ENCODE measurements at places on chromosomes 1 and 21.

GRCh38 chr1:234956821-234957329 is 171.8 kb downstream of the TOMM20 start:
- no peak for DNase-seq

- DNase-seq = no peak
These were observed 102.6 kb downstream of the ZNF644 start for GRCh38 chr1:90919190-90919719.

DNA sequence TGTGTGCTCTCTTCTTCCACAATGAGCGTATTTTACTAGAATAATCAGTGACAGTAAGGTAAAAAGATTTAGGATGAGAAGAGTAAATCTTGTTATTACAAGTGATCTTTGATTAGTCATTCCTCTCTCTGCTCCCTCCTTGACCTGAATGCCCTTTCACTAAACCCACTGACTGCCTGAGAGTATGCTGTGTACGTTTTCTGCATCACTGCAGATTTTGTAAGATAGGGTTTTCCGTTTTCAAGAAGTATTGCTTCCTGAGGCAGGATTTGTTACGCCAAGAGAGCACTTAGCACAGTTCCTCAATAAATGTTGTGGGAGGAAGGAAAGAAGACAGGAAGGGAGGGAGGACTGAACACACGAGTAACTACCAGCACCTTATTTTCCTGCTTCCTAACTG is 7.7 kb upstream of the LAMB3 start:
- peak; percentile 51 for DNase-seq

- DNase-seq = no peak
These were observed 5.8 kb downstream of the PRDM16 start for GRCh38 chr1:3074800-3075199.

GRCh38 chr1:28115267-28115666 is 26.9 kb upstream of the EYA3 start:
- no peak for DNase-seq

- no peak for DNase-seq
These were observed 110.0 kb downstream of the ADSS2 start for GRCh38 chr1:244341455-244342450.

DNA sequence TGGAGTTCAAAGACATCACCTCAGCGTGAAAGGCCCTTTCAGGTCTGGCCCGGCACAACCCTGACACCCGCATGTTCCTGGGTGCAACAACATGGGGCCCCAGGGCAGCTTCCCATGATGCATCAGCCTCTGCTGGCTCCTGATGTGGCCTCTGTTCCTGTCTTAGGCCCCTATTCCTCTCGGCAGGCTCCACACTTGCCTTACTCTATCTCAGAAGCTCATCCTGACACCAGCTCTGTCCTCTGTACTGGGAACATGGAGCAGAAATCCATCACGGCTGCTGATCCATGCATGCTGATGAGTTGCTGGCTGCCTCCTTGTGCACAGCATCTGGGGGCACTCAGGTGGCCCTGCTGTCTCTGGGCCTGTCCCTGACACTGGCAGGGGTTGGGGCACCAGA is 74.6 kb downstream of the ADARB1 start:
- DNase-seq = no peak
